ENCODE measurements at places on chromosomes 3 and 15.

- DNase-seq: no peak
Observed at GRCh38 chr3:6807967-6808588, 52.8 kb upstream of the GRM7 start.

GRCh38 chr3:136690599-136690998 lies 61.6 kb downstream of the STAG1 start:
- DNase-seq: no peak

- DNase-seq: peak; percentile 87
Observed at GRCh38 chr3:72100601-72101187, 315.7 kb upstream of the PROK2 start.

DNA sequence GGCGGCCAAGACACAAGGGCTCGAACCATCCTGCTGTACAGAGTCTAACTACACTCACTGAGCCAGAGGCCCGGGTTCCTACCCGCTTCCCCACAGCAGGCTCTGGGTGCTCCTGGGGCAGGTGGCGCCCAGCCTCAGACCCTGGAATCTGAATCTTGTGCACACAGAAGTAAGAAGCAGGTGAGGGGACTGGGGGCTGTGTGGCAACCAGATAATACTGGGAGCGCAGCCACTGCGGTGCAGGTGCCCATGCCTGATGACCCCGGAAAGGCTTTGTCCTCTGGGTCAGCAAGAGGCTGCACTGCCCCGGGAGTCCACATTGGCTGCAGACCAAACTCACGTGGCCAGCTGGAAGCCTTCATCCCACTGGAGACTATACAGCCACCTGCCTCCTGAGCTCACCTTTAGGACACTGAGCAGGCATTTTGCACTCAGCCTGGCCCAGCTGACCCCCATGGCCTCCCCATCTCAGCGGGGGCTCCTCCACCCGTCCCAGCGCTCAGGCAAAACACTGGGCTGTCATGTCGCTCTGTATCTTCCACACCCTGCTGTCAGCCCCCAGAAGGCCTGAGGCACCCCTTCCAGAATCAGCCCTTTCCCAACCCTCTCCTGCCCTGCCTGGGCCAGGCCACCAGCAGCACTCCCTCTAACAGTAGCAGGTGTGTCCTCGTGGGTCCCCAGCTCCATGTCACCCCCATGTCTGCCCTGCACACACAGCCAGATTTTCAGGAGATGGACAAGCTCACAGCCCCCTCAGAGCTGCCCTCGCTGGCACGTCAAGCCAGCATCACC lies 101.0 kb upstream of the IQSEC1 start:
- DNase-seq: no peak

GRCh38 chr15:89098281-89098680 lies 10.0 kb downstream of the ABHD2 start:
- DNase-seq: no peak

- DNase-seq: peak; percentile 86
Observed at GRCh38 chr3:52001443-52001974, 5.8 kb upstream of the RPL29 start.

DNA sequence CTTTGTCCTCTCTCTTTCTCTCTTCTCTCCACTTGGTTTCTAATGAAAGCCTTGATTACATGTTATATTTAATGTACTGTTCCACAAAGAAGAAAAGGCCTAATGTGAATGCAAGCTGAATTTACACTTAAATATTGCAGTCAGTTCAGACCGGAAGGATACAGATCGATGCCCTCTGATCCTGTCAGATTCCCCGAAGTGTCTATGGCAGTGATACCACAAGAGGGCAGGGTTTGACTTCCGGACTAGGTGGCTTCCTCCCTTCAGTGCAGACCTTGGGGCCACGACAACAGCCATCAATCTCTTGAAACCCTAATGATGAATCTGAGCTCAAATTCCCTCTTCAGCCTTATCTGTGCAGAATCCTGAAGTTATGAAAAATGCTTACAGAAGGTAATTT lies 29.5 kb downstream of the AGTR1 start:
- peak; percentile 90 for DNase-seq

- DNase-seq: peak; percentile 18
Observed at GRCh38 chr3:57755368-57755675, 787 bp upstream of the SLMAP start.

GRCh38 chr3:144831955-144832716 lies 860.5 kb downstream of the DIPK2A start:
- no peak for DNase-seq

DNA sequence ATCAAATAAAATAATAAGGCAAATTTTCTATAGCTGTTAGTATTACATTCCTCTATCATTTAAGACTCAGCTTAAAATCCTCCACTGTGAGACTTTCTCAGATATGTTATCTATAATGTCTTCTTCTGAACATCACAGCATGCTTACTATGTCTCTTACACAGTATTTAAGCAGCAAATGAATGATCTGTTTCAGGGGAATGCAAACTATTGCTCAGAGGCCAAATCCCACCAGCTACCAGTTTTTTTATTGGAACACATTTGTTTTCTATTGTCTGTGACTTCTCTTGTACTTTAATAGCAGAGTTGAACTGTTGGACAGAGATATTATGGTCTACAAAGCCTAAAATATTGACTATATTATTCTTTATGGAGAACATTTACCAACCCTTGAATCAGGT lies 59.6 kb downstream of the C3orf38 start:
- no peak for DNase-seq

- peak; percentile 69 for DNase-seq
Observed at GRCh38 chr3:127150513-127151250, 42.2 kb upstream of the PRR23E start.

GRCh38 chr3:11717768-11718636 lies 74.3 kb upstream of the VGLL4 start:
- DNase-seq: peak; percentile 35

DNA sequence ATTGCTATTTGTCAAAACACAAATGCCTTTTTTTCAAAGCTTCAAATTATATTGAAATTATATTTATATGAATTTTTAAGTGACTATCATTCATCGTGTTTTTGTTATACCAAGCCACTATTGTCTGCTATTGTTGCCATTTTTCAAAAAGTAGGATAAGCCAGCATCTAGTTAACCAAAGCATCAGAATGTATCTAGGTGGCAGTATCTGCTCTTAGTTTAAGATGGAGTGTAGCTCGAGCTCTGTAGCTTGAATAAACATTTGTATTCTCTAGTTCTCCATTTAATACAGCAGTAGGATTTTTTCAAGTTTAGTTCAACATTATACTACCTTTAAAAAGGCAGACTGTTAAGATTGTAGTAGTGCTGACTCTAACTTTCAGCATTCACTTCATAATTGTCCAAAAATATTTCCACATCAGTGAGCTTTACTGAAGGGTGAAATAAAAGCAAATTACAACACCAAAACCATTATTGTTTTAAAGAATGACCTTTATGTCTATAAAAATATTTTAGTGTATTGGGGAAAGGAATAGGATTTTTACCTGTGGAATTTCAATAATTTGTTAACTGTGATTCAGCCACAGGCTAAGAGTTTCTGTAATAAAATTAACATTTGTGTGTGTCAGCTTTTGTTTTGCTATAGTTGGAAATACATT lies 19.6 kb upstream of the C15orf61 start:
- DNase-seq: peak; percentile 16

Data from NCI-H82 (cell line).